ENCODE measurements at places on chromosomes 6 and 20. TPM values are rescaled to one million over a fixed set of nuclear protein-coding genes. Genes with fewer than 3 reads are reported as not detected.

The OR2H2 gene
- not detected for polyA plus RNA-seq

GRCh38 chr6:54847799-54848597, 1.4 kb downstream of the FAM83B start:
- DNase-seq = peak; percentile 22

- DNase-seq = no peak
Measured at GRCh38 chr6:170553534-170554012, 466 bp upstream of the PSMB1 start.

GRCh38 chr6:138580040-138580439, 80.7 kb upstream of the NHSL1 start:
- DNase-seq = no peak

DNA sequence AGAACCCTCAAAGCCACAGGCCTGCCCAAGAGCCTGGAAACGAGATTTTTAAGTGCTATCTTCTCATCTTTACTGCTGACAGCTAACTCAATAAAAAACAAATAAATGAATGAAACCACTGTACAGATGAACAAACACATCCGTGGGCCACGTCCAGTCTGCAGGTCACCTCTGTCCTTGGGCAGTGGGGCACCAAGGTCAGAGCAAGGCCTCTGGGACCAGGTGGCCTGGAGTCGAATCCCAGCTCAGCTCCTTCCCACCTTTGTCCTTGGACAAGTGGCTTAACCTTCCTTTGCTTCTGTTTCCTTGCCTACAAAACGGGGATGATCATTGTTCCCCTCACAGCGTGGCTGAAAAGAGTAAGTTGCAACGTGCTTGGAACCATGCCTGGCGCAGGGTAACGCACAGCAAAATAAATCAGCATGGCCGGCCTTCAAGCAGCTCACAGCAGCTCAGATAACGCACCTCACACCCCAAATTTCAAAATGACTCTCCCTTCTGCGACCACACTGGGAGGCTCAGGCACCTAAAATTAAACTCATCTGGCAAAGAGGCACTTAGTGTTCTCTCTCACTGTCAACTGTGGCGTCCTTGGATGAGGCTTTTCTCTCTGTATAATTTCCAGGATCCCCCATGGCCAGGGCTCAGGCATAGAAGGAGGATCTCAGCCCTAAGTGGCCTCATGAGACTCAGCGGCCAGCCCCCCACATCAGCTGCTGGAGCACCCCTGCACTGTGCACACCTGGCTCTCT, 35.7 kb downstream of the RRBP1 start:
- DNase-seq = peak; percentile 38

DNA sequence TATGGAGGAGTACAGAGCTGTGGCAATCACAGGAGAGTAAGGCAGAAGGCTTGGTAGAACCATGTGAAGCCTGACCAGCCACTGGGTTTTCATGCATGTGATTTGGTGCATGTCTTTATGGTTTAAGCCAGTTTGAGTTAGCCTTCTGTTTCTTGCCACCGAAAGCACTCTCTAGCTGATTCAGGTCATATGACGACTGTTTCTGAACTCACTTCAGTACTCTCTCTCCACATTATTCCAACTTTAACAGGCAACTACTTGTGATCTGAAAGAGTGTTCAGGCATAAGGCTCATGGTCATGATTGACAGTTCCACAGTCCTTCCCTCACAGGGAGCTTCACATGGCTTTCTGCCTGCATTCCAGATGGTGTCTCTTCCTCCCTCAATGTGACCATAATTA, 63.3 kb upstream of the TAB2 start:
- no peak for DNase-seq

Data from spleen (tissue), 13 donors.